SJSA1 (cell line): ENCODE measurements at places on chromosomes 1 and 21. TPM values are rescaled to one million over a fixed set of nuclear protein-coding genes. Genes with fewer than 3 reads are reported as not detected.

GRCh38 chr1:4660917-4661594 is 6.6 kb downstream of the AJAP1 start:
- no peak for DNase-seq
- H3K27me3 ChIP-seq, result no peaks in the 10 kb centered on the region
- no peaks in the 10 kb centered on the region for H3K36me3 ChIP-seq
- no peak overlapping the region for H3K27ac ChIP-seq

DNA sequence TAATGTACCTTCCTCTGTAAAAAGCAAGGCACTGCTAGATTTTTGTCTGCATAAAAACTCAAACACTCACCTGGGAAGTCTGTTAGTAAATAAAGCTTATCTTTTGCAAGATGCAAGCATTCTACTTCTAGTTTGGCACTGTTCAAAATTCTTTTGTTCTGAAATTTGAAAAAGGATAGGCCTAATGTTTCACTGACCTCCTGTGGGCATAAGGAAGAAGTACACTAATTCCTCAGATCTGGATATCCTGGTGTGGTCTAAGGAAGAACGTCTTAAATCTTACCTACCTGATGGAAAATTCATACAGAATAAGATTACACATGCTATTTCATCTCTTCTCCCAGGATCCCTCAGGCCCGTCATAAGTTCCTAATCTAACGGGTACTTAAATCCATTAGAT is 93.5 kb upstream of the CAMK1G start:
- H3K4me1 ChIP-seq, result no peaks in the 10 kb centered on the region
- no peak overlapping the region for H3K4me3 ChIP-seq
- no peaks in the 10 kb centered on the region for H3K27me3 ChIP-seq
- no peak for DNase-seq

DNA sequence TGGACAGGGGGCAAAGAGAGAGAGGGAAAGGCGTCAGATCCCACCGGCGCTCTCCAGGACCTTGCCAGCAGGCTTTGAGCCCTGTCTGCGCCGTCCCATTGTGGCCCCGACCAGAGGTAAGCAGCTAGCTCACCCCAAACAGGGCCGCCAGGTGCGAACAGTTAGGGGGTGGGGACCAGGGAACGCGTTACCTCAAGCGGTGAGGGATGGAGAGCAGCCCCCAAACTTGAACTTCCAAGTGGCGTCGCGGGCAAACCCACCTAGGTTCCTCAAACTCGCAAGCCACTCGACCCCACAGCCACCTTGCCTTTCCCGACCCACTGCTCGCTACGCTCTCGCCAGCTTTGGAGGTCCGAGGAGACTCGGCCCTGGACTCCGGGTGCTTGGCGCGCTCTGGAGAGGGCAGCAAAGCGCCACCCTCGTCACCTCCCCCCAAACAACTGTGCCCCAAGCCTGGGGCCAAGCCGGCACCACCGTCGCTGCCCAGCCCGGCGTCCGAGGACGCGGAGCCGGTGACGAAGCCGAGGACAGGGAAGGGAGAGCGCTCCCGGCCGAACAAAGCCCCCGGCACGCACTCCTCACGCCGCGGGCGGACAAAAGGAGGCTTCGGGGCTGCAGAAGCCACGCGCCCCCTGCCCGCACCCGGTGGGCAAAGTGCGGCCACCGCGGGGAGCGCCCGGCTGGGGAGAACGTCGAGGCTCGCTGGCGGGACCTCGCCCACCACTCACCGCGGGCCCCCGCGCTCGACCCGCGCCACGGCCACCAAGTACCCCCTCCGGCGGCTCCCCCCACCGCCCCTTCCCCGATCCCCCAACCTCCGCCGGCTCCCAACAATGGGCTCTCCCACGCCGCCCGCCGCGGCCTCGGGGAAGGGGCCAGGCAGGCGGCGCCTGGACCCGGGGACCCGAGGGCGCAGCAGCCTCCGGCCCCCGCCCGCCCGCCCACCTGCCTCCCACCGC is 976 bp downstream of the SSBP3 start:
- H3K36me3 ChIP-seq, result peaks cover 50% of the 10 kb centered on the region
- H3K4me1 ChIP-seq, result peaks cover 47% of the 10 kb centered on the region
- no peak for DNase-seq
- H3K27ac ChIP-seq, result no peak overlapping the region

DNA sequence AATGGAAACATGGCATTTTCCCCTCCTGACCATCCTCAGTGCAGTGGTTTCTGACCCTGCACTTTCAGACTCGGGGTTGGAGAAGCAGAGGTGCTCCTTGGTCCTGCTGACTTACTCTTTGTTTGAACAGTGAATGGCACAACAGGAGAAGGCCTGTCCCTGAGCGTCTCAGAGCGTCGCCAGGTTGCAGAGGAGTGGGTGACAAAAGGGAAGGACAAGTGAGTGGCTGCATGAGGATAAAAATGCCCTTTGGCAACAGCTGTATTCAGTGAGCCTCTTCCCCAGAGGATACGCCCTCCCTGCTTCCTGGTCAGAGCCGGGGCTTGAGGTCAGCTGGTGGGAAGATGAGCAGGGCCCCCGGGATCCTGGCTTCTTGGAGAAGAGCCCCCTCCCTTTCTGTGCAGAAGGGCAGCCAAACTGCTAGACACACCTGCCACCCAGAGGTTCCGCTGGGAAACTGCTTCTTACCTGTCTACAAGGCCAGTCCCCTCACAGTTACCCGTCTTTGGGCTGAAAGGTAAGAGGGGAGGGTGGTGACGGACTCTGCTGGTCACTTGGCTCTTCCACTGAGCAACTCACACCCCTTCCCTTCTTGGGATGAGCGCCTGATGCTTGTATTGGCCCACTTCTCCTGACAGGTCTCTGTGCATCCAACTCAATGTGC is 16.6 kb downstream of the NPL start:
- H3K4me3 ChIP-seq, result no peak overlapping the region
- no peak overlapping the region for H3K27ac ChIP-seq
- H3K4me1 ChIP-seq, result no peaks in the 10 kb centered on the region
- H3K27me3 ChIP-seq, result no peaks in the 10 kb centered on the region
- no peak for DNase-seq

- DNase-seq, result no peak
- H3K27me3 ChIP-seq, result no peaks in the 10 kb centered on the region
- no peaks in the 10 kb centered on the region for H3K36me3 ChIP-seq
- peaks cover 16% of the 10 kb centered on the region for H3K4me1 ChIP-seq
Measured at GRCh38 chr1:212710566-212710965, 10.9 kb upstream of the BATF3 start.

DNA sequence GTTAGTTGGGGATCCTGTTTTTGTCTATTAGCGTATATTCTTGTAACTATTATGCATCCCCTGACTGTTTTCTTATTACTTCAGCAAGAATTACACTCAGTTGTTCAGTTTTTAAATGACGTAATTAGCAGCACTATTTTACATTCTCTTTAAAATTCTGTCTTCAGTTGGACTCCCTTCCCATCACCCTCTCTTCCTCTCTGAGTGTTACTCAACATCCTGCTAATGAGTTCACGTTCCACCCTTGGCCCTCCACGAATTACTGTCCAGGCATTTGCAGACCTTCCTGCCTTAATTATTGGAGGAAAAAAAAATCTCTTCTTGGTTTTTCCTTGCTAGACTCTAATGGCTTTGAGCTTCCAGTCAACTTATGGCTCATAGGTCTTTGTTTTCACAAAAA is 23.6 kb upstream of the FAM78B start:
- H3K4me1 ChIP-seq, result no peaks in the 10 kb centered on the region
- no peak overlapping the region for H3K27ac ChIP-seq

GRCh38 chr1:154937988-154938386 is 1.5 kb upstream of the PMVK start:
- peaks cover 8% of the 10 kb centered on the region for H3K4me1 ChIP-seq
- no peak overlapping the region; the same call in 1 of the 2 replicates for H3K27ac ChIP-seq
- no peak for DNase-seq
- H3K27me3 ChIP-seq, result no peaks in the 10 kb centered on the region
- H3K4me3 ChIP-seq, result no peak overlapping the region

Gene WDR64
- 0.24 TPM in 1 of 2 replicates, not detected in the other for total RNA-seq

DNA sequence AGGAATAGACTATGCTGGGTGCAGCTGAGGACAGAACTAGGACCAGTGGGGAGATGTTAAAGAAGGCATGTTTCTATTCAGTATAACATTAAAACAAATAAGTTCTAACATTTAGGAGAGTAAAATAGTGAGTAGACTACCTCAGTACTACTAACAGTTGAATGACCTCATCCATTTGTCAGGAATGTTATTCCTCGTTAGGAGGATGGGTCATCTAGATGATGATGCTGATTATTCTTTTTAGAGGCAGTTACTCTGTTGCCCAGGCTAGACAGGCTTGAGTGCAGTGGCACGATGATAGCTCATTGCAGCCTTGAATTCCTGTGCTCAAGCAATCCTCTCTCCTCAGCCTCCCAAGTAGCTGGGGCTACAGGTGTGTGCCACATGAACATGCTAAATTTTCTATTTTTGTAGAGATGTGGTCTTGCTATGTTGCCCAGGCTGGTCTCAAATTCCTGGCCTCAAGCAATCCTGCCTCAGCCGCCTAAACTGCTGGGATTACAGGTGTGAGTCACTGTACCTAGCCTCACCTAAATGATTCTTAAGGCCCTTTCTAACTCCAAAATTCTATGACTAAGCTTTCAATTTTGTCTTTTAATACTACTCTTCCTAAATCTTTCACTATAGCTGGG is 9.3 kb downstream of the EEIG2 start:
- no peak overlapping the region for H3K4me3 ChIP-seq
- 0 out of 2 replicates have a peak, but pooled peaks cover 9% of the 10 kb centered on the region for H3K4me1 ChIP-seq
- no peaks in the 10 kb centered on the region for H3K27me3 ChIP-seq

GRCh38 chr21:39020751-39021477 is 162.3 kb downstream of the PSMG1 start:
- no peaks in the 10 kb centered on the region for H3K27me3 ChIP-seq
- peak; percentile 25 for DNase-seq
- peak overlapping the region; percentile 1 for H3K27ac ChIP-seq
- peaks cover 32% of the 10 kb centered on the region for H3K4me1 ChIP-seq

DNA sequence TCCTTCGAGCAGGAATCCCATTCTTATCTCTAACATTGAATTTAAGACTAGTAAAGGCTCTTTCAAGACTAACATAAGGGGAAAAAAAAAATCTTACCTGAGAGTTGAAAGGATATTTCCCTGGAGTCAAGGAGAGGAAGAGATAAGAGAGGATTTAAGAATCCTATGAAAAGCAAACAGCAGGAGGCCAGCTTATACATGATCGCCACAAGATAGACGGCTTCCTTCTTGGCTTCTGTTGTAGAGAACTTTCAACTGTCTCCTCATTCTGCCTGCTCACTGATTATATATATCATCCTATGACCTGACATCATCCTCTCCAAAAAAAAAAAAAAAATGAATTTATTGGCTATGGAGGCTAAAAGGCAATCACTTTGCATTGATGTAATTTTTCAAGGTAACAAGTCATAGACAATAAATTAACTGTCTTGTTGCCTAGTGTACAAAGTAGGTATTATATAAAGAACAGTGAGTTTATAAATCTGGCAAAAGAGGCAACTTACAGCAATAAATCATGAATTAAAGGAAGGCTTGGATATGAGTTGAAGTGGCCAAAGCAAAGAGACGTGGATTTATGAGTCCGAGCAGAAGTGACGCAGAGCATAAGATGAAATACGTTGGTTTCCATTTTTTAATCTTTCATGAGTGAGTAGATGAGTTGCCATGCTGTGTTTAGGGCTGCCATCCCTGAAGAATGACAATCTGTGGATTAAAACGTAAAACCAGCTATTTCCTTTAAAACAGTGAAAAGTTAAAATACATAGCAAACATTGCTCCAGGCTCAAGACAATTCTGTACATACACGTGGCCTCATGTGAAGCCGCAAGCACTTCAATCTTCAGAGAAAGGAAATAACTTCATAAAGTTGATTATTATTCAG is at the start of gene UTS2:
Gene UTS2 (minus strand): TSS at position 262 of the 880 bp plus-strand sequence. CDS start 62 bp downstream, at position 200.
- no peak within 1 kb of the TSS for H3K4me3 ChIP-seq
- DNase-seq, result no peak
- no peak within 1 kb of the TSS for H3K27ac ChIP-seq
- H3K4me1 ChIP-seq, result peaks cover under 1% of the 10 kb centered on the region
- no peaks in the 10 kb centered on the region for H3K36me3 ChIP-seq
- H3K27me3 ChIP-seq, result no peaks in the 10 kb centered on the region

- DNase-seq, result no peak
- peaks cover 20% of the 10 kb centered on the region for H3K4me1 ChIP-seq
- H3K36me3 ChIP-seq, result peaks cover 4% of the 10 kb centered on the region; the same call in 1 of the 2 replicates
- no peaks in the 10 kb centered on the region for H3K27me3 ChIP-seq
- H3K27ac ChIP-seq, result no peak overlapping the region
Measured at GRCh38 chr1:92749024-92749634, 35.8 kb downstream of the EVI5 start.

Gene ARHGAP30
- not detected in 2 replicates for total RNA-seq

Gene SERPINC1
- total RNA-seq, result 0.34 TPM in 1 of 2 replicates, not detected in the other

DNA sequence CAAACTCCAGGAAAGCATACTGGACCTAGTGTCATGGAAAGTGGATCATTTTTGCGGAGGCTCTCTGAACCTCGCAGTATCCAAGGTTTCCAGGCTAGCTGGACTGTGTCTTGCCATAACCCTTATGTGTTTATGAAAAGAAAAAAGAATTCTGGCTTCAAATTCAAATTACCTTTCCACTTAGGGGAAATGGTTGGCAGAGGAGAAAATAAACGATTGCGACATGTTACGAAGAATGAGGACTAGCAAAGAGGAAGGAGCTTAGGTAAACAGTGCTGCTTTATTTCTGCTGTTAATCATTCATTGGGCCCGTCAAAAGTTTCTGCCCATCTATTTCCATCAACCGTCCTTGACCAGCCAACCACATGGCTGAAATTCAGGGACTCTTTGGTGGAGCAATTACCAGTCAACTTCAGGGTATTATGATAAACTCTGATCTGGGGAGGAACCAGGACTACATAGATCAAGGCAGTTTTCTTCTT is at the start of gene C4BPA:
Gene C4BPA (plus strand): TSS at position 342 of the 482 bp plus-strand sequence. CDS start 8,793 bp downstream, outside the sequence.
- H3K27ac ChIP-seq, result no peak within 1 kb of the TSS
- peaks cover 10% of the 10 kb centered on the region; the same call in 1 of the 2 replicates for H3K27me3 ChIP-seq
- H3K4me3 ChIP-seq, result no peak within 1 kb of the TSS
- no peak for DNase-seq

- H3K27ac ChIP-seq, result no peak overlapping the region
- H3K27me3 ChIP-seq, result no peaks in the 10 kb centered on the region
- peaks cover 7% of the 10 kb centered on the region for H3K4me1 ChIP-seq
Measured at GRCh38 chr1:53575141-53575954, 116.1 kb downstream of the DMRTB1 start.

GRCh38 chr21:46156378-46156645 is 933 bp upstream of the FTCD start:
- peaks cover 7% of the 10 kb centered on the region for H3K4me1 ChIP-seq
- no peak overlapping the region for H3K4me3 ChIP-seq
- peaks cover 3% of the 10 kb centered on the region for H3K27me3 ChIP-seq

DNA sequence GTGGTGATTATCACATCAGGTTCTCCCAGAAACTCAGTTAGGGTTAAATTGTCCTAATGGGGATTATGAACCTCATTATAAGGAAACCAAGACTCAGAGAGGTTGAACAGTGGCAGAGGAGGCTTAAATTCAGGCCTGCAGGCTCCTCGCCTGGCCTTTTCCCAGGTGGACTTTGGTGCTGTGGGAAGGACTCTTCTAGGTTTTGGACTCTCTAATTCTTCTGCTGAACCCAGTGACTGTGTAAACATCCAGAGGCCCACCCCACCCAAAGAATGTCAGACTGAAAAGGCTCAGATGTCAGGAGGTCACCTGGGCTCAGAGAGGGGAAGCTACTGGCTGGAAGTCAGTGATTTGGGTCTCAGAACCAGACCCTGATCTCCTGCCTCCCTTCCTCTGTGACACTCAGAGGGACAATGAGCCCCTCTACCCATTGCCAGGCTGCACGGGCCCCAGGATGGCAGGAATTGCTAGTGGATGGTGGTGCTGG is 2.5 kb downstream of the ZNF362 start:
- no peaks in the 10 kb centered on the region for H3K27me3 ChIP-seq
- peaks cover 49% of the 10 kb centered on the region for H3K4me1 ChIP-seq
- H3K27ac ChIP-seq, result peak overlapping the region; percentile 95
- DNase-seq, result no peak
- no peak overlapping the region for H3K4me3 ChIP-seq

GRCh38 chr1:218459878-218460711 is 115.0 kb downstream of the TGFB2 start:
- H3K27me3 ChIP-seq, result no peaks in the 10 kb centered on the region
- H3K4me3 ChIP-seq, result no peak overlapping the region
- no peaks in the 10 kb centered on the region for H3K36me3 ChIP-seq
- H3K4me1 ChIP-seq, result peaks cover 54% of the 10 kb centered on the region
- H3K27ac ChIP-seq, result peak overlapping the region; percentile 77
